ENCODE measurements at places on chromosomes 7 and 10.

- DNase-seq = no peak
These were observed 47.8 kb upstream of the TMEM213 start for GRCh38 chr7:138749960-138750359.

- DNase-seq = no peak
These were observed 26.9 kb downstream of the SPOCK2 start for GRCh38 chr10:72061491-72061890.

DNA sequence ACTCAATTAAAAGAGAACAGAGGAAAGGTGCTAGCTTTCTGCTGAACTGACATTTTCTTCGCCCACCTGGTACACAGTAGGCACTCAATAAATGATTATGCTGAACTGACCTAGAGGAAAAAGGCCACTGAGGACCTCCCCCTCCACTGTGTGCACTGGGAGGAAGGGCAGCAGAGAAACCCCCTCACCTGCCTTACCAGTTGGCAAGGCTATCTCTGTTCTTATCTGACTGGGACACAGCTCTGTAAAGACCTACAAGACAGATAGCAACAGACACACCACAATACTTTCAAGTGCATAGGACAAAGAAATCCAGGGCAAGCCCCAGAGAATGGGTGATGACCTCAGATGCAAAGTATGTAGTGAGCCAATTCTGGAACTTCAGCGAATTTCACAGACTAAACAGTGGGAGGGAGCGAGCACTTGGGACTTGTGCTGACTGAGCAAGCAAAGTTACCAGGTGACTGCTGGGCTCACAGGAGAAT is 30.4 kb downstream of the PDLIM1 start:
- no peak for DNase-seq

DNA sequence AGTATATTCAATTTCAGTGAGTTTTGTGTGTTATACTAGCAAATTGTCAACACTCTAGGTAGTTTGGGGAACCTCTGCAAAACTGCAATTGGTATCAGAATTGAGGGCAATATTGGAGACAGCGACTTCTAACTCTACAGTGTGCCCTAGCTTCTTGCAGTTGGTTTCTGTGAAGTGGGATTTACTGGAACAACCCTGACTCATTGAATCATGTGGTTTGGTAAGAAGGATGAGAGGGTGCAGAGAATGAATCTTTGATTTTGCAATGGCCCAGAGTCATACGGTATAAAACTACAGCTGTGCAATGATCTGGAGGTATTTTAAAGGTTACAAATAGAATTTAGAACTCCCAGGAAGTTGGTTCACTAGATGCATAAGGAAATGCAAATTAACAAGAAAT is 129.1 kb upstream of the PPP1R3A start:
- no peak for DNase-seq

- DNase-seq = no peak
These were observed 55.9 kb upstream of the ADRB1 start for GRCh38 chr10:113987805-113988204.

DNA sequence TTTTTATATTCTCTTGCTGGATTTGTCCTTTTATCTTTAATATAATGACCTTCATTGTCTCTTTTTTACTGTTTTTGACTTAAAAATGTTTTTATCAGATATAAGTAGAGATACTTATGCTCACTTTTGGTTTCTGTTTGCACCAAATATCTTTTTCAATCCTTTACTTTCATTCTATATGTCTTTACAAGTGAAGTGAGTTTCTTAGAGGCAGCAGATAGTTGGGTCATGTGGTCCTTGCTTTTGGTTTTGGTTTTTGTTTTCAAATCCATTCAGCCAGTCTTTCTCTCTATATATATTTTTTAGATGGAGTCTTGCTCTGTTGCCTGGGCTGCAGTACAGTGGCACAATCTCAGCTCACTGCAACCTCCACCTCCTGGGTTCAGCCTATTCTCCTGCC is 932.4 kb upstream of the LRRTM3 start:
- no peak for DNase-seq

GRCh38 chr10:92110039-92110794 is 180.7 kb downstream of the CPEB3 start:
- DNase-seq = no peak

DNA sequence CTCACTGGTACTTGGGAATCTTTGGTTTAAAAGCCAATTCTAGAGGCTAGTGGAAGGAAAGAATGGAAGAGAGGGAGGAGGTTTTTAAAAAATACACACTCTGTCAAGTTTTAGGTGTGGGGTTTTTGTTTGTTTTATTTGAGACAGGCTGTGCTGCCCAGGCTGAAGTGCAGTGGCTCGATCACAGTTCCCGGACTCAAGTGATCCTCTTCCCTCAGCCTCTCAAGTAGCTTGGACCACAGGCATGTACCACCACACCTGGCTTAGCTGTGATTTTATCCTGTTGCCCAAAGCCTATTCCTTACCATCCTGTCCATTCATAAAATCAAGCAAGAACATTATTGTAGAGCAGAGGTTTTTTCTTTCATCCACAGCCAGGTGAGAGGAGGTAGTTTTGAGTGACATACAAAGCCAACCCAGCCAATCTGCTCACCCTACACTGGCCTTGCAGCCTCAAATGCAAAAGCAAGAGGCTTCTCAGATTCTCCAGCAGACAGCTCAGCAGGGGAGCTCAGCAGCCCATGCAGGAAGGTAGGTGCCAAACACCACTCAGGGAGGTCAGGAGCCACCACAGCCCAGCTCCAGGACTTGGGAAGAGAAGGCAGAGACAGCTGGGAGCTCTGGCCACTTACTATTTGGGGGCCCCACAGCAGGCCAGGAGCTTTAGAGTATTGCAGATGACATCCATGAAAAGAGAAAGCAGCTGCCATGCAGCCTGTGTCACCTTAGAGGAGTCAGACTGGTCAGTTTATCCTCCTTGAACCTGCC is 65.8 kb downstream of the TMEM209 start:
- no peak for DNase-seq

- no peak for DNase-seq
These were observed 47.6 kb upstream of the ENO4 start for GRCh38 chr10:116801658-116802057.

- DNase-seq = no peak
These were observed 41.1 kb downstream of the BLVRA start for GRCh38 chr7:43799605-43800004.

- DNase-seq = peak; percentile 92
These were observed 19.1 kb downstream of the MXI1 start for GRCh38 chr10:110226543-110226925.

DNA sequence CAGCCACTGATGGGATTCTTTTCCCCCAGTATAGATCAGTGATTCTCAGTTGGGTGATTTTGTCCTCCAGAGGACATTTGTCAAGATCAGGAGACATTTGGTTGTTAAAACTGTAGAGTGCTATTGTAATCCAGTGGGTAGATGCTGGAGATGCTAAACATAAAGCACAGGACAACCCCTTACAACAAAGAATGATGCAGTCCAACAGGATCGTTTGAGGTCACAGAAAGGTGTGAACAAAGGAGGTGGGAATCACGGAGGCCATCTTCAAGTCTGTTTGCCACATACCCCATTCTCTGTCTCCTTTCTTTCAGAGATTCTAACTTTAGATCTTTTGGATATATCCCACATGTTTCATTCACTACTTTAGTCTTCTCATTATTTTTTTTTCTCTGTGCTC is 69.0 kb downstream of the HELLS start:
- DNase-seq = no peak

DNA sequence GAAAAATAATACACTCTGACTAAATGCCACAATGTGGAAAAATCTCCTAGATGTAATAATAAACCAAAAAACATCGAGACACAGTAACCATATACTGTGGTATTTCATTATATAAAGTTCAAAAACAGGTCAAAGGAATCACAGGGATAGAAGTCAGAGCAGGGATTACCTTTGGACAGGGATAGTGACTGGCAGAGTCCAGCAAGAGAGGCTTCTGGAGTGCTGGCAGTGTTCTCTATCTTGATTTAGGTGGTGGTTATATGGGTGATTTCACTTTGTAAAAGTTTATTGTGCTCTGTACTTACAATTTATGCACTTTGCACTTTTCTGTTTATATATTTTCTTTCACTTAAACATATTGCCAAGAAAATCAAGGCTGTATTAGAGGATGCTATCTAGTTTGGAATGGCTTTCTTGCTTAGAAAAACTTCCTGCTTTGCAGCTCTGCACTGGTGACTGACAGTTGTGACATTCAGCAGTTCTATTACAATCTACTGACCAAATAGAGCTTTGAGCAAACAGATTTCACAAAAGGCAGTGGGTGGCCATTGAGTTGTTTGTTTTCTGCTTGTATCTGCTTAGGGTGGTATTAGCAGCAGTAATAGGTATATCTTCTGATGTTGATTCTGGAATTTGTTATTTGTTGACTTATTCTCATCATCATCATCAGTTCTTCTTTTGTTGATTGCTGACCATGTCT is 263.6 kb upstream of the LRGUK start:
- DNase-seq = no peak

- no peak for DNase-seq
These were observed 88.7 kb downstream of the ARID5B start for GRCh38 chr10:61989995-61990760.

- DNase-seq = no peak
These were observed 46.1 kb downstream of the EPHB4 start for GRCh38 chr7:100781255-100781654.

- no peak for DNase-seq
These were observed 290.3 kb downstream of the AHR start for GRCh38 chr7:17588730-17589129.

DNA sequence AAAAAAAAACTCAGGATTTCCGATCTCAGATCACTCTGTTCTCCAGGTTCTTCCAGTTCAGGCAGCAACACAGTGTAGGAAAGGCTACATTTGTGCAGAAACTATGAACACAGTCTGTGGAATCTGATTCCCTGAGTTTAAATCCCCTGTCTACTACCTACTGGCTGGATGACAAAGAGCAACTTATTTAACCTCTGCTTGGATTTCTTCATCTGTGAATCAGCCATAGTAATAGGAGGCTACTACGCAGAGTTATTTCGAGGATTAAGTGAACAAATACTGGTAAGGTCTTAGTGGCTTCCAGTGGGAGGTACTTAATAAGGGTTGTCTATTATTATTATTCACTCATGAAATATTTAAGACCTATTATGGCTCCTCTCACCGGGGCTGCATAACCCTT is 44.3 kb upstream of the PDCD4 start:
- DNase-seq = no peak

- no peak for DNase-seq
These were observed 730.8 kb downstream of the SUGCT start for GRCh38 chr7:40865441-40866233.

DNA sequence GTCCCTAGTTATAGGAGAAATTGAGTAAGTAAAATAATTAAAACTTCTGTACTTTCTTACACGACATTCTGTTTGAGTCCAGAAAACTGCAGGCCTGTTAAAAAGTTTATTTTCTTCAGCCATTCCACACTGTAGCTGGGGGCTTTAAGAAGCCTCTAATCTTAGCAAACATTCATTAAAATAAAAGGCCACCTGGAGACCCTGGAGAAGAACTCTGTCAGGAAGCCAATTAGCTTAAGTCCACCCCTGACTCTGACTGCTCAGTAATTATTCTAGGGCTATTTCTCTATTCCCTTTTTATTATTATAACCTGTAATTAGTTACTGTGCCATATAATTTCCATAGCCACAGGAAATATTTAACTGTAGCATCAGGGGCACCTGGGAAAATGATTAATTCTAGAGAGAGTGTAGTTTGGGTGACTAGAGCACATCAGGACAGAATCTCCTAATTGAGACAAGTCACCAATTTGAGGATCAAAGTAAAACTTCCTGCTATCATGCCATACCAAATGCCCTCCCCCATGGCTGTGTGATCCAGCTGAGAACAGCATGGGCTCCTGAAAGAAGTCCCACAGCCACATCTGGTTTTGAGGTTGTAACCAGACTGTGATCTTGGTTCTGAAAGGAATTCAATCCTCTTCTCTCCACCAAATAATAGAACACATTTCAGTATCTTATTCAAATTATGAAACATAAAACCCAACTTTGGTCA is 1302.3 kb downstream of the XPNPEP1 start:
- DNase-seq = no peak

DNA sequence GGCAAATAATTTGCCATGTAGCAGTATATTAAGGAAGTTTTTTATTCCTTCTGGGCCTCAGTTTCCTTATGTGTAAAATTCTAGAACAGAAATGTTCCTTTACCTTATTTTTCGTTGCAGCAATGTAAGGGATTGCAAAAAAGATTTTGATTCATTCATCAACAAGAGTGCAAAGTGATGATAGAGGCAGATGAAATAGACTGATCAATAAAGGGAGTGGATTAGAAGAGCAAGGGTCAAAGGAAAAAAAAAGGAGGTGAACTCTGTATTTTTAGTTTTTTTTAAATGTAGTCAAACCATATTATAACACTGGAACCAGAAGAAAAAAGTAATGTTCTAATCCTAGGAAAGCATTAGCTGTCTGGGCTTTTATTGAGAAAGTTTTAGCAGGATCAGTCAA is 14.7 kb downstream of the TPST1 start:
- no peak for DNase-seq

DNA sequence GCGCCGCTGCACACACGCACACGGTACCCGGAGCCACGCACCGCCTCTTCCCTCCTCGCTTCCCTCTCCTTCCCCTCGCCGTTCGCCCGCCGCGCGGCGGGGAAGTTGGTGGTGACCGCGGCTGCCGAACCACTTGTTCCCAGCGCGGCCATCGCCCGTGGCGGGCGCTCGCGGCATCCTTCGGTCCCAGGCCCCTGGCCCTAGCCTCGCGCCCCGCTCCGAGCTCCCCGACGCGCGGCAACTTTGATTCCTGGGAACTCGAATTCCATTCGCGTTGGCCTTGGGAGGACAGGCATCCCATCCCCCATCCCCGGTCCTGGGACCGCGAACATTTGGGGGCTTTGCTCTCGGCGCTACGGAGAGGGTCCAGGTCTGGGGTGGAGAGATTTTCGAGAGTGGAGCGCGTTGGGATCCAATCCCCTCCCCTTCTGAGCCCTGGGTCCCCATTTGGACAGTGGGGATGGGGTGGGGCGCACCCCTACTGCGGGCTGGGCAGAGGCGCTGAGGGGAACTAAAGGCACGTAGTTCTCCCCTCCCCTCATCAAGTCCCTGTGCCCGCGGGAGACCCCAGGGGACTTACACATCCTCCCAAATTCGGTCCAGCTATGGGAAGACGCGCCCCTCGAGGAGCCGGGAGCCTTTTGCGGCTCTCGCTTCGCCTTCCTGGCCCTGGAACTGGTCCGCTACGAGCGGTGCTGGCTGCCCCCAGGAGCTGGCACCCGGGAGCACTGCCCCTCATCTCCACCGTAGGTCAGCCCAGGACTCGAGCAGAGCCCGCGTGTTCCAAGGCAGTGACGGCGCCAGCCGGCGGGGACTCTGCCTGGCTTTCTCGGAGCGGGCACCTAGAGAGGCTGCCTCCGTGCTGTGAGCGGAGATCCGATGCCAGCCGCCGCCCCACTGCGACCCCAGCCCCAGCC is 834 bp downstream of the CDH23 start:
- DNase-seq = peak; percentile 62

DNA sequence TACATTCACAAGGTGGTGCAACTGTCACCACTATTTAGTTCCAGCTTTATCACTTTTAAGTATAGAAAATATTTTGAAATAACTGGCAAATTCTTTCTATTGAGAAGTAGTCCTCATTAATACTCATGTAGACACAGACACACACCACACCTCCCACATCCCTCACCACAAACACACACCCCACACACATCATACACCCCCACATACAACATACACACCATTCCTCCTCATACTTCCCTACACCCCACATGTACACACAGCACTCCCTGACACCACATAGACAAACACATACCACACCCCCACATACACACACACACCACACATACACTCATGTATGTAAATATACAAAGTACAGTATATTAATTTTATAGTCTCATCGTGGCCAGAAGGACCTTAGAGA is 178.8 kb downstream of the LRMDA start:
- no peak for DNase-seq

GRCh38 chr7:54831046-54831643 is 72.1 kb upstream of the SEC61G start:
- DNase-seq = no peak
